ENCODE measurements at places on chromosomes 6 and 20. TPM values are rescaled to one million over a fixed set of nuclear protein-coding genes. Genes with fewer than 3 reads are reported as not detected.
A peak's percentile ranks its signal among the peaks of the same experiment; 100 is the strongest.

HLA-DRA gene
- total RNA-seq = not detected

CST11 gene
- total RNA-seq = not detected

TXLNB gene
- total RNA-seq = not detected

ATP6V1G2 gene
- 0.51 TPM for total RNA-seq

- DNase-seq = no peak
These were observed 253.6 kb downstream of the RNGTT start for GRCh38 chr6:88709819-88710246.

DNA sequence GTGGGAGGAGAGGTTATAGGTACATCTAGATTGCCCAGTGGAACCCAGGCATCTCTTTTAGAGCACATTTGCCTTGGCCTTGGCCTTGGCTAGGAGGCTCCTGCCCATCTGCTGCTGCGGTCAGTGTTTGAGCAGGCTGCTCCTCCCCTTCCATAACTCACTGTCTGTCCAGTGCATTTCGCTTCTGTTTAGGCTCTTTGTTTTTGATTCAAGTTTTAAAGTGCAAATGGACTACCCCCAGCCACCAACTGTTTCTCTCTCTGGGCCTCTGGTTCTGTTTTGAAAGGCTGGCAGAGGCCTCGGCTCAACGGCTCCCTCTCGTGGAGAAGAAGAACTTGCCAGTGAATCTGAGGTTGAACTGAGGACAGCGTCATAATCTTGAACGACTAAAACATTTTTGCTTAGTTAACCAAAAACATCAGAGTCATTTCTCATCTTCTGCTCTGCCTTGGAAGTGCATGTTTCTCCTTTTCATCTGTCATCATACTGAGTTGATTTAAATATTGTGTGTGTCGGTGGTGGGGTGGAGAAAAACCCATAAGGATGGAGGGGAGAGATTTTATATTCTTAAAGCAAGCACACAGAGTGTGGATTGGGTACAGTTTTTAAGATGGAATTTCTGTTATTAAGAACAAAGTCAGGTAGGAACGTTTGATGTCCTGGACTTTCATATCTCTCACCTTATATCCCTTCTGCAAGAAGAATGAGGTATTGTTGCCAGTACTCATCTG, 171.4 kb downstream of the DTNBP1 start:
- DNase-seq = peak; percentile 47

DNA sequence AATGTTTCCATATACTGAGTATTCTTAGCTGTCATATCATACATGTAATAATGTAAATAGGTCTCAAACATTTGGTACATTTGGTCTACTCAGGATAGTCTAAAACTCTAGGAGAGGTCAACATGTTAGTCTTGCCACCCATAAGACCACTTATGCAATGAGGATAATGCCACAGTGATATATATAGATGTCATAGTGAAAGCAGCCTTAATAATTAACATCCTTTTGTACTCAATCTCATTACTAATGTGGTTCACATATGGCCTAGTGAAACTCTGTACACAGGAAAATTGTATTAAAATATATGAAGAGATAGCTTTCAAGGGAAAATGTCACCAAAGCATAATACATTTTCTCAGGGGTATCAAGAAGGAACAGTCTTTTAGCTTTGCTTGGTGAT, 577.9 kb downstream of the TFAP2B start:
- no peak for DNase-seq

GRCh38 chr6:124993327-124993726, 31.1 kb downstream of the RNF217 start:
- peak; percentile 50 for DNase-seq

DNA sequence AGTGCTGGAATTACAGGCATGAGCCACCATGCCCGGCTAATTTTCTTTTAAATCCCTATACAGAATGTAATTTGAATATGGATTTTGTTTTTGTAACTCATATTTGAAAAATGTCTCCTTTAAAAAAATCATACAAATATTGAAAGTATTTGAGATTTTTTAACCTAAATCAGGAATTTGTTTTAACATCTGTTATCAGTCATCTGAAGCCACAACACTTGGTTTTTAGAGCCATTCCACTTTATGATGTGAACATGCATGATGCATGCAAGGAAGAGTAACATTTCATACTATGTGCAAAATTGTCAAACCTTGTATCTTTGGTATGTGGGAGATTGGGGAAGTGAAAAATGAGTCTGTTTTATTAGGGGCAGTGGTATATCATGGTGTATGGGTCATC, 124.5 kb upstream of the AHI1 start:
- no peak for DNase-seq

DNA sequence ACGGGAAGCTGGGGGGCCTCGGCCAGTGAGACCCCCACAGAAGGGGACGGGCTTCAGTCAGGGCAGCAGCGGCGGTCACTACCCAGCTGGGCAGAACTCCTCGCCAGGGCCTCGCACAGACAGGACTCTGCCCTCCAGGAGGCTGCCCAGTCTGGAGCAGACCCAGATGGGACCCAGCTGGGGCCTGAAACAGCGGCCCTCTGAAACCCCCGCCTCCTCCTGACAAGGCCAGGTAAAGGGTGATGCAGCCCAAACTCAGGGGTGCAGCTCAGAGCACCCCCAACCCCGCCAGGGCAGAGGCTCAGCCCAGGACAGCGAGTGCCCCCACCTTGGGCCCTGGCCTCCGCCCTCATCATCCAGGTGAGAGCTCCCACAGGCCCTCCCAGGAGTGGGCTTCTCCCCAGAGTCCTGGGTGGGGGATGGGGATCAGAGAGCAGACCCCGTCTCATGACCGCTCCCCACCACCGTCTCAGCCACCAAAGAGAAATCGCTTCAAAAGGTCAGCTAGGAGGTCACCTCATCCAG, 2.2 kb downstream of the EEF1A2 start:
- no peak for DNase-seq
